Mesenteric fat pad (tissue), 1 donor: ENCODE measurements at places on chromosomes 7 and 10.

- no peak for DNase-seq
These were observed 514.2 kb downstream of the CCSER2 start for GRCh38 chr10:84842593-84842992.

- DNase-seq: no peak
These were observed 143.2 kb downstream of the SH3PXD2A start for GRCh38 chr10:103712146-103712545.

DNA sequence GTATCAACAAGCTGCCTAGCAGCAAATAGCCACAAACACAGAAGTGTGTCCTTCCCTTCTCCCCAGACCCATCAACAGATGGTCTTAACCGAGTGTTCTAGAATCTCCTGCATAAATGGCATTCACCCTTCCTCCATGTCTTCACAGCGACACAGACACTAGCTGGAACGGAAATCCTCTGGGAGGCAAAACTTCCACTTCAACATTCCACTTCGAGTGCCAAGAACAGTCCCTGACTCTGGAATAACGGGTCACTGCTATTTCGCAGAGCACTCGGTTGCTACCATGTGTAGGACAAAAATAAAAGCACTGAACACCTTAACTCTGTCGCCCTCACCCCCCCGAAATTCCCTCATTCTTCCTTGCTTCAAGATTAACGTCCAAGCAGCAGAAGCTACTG, 65.1 kb downstream of the SFMBT2 start:
- DNase-seq: no peak

- DNase-seq: no peak
These were observed 847 bp downstream of the BTAF1 start for GRCh38 chr10:91924212-91925021.
